Inflammatory macrophage (primary cell): ENCODE measurements at places on chromosomes 16 and 17.

DNA sequence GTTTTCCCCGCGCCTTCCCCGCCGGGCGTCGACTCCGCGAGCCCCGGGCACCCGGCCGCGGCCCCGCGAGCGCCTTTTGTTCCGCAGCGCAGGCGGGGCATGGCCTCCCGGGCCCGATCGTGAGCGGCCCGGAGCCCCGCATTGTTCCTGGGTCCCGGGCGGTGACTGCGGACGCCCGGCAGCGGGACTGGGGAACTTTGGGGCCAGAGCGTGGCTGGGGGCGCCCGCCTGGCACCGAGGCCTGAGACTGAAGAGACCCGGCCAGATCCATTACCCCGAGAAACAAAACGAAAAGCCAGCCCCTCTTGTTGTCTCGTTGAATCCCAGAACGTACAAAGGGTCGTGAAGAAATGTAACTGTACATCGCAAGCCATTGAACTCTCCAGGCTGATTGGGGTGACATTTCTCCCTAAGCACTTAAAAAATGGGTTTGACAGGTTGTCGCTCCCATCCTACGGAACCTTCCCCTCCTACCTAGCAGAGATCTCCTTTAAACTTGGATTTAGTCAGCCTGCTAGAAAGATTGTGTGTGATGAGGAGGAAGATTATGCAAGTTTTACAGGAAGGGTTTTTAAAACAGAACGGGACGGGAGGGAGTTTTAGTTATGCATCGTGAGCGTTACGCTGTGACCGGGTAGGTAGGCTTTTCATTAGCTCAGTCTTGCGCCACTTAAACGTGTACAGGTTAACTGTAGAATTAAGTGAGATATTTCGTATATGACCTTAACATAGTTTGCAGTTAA is 825 bp downstream of the METTL9 start:
- DNase-seq, result peak; percentile 54

- no peak for DNase-seq
Observed at GRCh38 chr16:88549671-88550245, 20.4 kb upstream of the ZC3H18 start.

- peak; percentile 17 for DNase-seq
Observed at GRCh38 chr17:16873174-16874035, 98.5 kb downstream of the TNFRSF13B start.

- DNase-seq, result no peak
Observed at GRCh38 chr16:78133919-78134318, 34.5 kb downstream of the WWOX start.

DNA sequence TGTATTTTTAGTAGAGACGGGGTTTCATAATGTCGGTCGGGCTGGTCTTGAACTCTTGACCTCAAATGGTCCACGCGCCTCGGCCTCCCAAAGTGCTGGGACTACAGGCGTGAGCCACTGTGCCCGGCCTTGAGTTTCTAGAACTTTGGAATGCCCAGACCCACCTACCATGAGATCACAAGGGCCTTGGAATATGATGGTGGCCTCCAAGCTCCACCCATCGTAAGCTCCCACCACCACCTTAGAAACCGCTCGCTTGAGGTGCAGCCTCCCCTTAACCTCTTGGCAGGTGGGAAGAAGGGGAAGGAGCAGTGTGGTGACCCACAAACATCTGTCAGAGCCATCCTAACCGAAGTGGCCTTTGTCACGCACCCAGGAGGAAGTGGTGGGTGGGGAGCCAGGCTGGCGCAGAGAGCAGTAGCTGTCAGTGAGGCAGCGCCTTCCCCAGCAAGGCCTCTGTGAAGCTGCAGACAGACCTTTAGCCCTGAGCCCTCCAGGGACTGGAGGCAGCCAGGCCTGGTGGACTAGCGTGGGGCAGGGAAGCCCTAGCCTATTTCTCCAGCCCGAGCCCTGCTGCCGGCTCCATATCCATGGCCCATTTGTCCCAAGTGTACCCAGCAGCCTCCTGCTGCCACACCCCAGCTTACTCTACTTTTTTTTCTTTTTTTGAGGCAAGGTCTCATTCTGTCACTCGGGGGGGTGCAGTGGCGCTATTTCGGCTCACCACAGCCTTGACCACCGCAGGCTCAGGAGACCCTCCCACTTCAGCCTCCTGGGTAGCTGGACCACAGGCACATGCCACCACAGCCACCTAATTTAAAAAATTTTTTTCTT is 13.1 kb upstream of the SEPHS2 start:
- peak; percentile 86 for DNase-seq

- DNase-seq, result no peak
Observed at GRCh38 chr16:367333-367903, 2.9 kb downstream of the MRPL28 start.

GRCh38 chr17:64385187-64386083 is 5.2 kb downstream of the PECAM1 start:
- DNase-seq, result no peak

GRCh38 chr16:84502075-84502474 is 2.4 kb downstream of the MEAK7 start:
- DNase-seq, result no peak

DNA sequence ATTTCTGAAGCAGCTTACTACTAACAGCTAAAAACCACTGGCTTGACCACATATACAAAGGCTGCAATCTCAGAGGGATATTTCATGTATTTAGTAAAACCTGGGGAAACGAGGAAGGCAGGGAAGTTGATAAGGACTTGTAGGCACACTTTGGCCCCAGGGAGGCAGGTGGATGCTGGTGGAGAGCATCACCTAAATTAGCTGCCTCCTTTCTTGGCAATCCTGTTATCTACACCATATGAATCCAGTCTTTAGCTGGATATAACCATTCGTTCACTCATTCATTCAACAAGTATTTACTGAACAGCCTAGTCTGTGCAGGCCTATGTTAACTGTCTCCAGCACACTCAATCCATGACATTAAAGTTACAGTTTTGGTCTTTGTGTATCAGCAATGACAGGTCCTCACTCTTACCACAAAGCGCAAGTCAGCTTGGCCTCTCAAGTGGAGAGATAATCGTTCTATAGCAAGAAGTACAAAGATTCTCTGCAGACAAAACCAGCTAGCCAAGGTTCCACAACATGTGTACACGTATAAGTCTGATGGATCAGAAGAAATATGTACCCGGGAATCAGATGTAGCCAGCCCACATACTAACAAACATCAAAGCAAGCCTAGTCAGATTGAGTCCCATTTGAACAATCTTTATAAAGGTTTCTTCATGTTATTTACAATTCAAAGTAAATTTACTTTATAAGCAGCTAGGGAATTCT is 10.8 kb downstream of the MRPS23 start:
- no peak for DNase-seq

DNA sequence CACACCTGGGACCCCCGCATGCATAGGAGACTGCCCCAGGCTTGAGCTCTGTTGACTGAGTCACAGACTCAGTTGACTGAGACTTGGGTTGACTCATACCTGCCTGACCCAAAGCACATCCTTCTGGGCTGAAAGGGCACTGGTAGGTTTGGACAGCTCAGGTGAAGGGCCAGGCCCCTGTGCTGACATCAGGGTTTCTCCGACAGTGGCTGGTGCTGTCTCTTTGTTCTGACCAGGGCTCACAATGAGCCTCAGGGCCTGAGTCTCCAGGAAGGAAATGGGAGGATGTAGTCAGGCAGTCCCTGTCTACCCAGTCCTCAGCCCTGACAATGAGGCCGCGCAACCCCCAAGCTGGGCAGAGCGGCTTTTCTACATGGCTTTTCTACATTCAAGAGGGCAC is 6.5 kb downstream of the SPNS2 start:
- DNase-seq, result no peak

DNA sequence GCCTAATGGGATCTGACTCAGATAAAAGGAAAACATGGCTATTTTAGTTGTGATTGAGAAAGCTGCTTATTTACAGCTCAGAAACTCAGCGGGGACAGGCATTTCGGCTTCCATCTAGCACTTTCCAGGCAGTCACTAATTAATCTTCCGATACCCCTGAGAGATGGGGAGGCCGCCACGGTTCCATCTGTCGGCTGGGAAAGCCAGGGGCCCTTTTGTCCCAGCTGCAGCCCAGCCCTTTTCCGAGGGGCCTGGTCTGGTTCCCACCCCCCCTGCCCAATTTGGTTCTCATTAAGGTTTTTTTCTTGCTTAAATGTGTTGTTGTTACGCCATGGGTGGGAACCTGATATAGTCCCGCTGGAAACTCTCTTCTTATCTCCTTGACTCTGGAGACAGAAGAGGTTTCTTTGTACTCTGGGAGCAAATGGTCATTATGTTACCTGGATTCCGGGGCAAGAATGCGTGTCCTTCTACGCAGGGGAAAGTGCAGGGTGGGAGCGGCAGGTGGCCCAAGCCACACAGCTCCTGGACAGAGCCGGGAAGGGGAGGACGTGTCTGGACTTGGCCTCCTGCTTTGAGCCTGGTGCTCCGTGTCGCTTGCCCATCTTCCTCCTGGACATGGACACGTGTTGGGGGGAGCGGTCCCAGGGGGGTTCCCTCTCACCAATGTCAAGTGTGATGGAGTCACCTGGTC is 50.9 kb upstream of the GSE1 start:
- no peak for DNase-seq

- peak; percentile 77 for DNase-seq
Observed at GRCh38 chr17:46002311-46002972, 3.4 kb downstream of the STH start.

DNA sequence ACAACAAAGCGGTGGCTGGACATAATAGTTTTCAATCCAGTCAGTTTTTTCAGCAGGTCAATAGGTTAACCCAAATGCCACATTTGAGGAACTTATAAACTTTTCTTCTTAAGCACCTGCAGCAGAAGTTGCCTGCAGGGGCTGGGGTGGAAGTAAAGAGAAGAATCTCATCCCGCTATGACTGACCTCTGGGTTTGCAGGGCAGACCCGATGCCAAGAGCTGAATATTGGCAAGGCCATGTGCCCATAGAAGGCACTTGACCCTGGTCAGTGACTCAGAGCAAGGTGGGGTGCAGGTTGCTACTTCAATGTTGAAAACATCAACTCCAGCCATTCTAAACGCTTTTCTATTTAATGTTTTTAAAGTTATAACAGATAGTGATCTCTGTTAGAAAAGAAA is 17.9 kb upstream of the SMPD3 start:
- no peak for DNase-seq

GRCh38 chr17:66834426-66834918 is 445 bp upstream of the CACNG5 start:
- DNase-seq, result no peak

GRCh38 chr16:72094266-72094610 is 591 bp downstream of the DHX38 start:
- peak; percentile 17 for DNase-seq

DNA sequence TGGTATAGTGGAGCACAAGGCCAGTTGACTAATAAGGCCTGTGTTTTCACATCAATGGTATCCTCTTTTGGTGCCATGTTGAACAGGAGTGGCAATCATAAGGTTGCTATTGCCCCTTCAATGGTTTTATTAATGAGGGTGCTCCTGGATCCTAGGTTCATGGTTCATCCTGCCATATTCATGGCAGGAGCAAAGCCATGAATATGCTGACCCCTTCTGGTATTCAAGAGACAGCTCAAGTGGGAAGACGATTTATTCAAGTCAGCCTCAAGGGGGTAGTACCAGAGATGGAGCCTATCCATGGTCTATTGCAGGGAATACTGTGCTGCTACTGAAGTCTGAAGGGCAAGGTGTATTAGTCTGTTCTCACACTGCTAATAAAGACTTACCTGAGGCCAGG is 2.6 kb downstream of the ABCA9 start:
- peak; percentile 32 for DNase-seq

GRCh38 chr17:31466096-31466760 is 74.8 kb downstream of the RAB11FIP4 start:
- no peak for DNase-seq

DNA sequence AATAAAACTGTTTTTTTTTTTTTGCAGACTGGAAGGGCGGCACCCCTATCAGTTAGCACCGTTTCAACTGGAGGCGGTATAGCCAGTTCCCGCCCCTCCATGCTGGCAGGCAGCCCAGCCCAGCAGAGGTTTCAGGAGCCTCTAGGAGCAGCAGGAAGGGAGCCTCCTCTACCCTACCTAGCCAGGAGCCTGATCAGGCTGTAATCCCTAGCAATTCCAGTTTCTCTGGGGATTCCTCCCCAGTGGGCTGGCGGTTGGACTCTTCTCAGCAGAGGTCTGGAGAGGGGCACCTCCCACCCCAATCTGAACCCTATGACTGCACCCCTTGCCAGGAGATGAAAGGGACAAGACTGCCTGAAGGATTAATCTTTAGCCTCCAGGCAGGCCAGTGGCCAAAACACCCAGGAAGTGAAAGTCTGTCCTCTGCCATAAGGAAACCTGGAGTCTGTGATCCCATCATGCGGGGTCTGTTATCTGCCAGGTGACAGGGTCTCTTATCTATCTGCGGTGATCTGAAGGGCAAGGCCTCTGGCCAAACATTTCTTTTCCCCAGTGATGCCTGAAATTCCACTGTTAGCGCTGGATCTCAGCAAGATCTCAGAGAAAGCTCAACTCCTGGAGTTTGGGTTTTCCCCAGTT is 4.9 kb upstream of the CDH1 start:
- no peak for DNase-seq

- DNase-seq, result peak; percentile 84
Observed at GRCh38 chr17:77404812-77405581, 264.2 kb downstream of the SEC14L1 start.

- DNase-seq, result no peak
Observed at GRCh38 chr17:71184716-71185115, 936.1 kb upstream of the SOX9 start.

GRCh38 chr17:83113381-83113780 is 34.0 kb downstream of the METRNL start:
- no peak for DNase-seq

GRCh38 chr16:674214-674881 is 1.1 kb upstream of the RHBDL1 start:
- no peak for DNase-seq

DNA sequence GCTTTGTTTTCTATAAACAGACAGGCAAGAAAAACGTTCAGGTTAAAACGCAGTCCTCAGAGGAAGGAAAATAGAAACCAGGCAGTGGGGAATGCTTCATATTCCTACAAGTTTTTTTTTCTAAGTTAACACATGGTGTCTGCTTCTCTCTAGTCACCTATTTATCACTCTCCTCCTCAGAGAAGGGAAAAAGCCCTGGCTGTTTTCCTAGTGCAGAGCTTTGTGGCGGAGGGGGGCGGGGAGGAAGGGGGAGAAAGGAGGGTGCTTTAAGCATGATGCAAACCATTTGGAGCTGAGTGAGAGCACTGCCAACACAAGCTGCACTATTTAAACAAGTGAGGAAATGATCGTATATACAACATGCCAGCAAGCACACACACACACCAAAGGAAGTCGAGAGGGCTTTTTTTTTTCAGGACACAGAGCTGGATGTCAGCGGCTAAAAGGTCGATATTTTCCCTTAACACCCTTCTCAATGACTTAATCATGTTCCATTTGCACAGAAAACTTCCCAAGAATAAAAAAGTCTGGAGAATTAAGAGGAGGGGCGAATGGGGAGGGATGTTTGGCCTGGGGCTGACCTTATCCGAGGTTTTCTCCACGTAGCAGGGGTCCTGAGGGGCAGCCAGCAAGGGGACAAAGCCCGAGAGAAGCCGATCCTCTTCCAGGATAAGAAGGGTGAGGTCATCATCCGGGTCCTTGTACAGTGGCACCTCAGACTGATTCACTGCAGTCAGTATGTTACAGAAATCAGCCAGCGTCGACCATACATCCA is 117.4 kb downstream of the HIC1 start:
- DNase-seq, result no peak
